Stimulated activated CD8-positive, alpha-beta memory T cell treated with anti-CD3 and anti-CD28 coated beads, Interleukin-2, amount 100 ng/mL, for 1 hour (primary cell): ENCODE measurements at places on chromosomes 4 and X.
A peak's percentile ranks its signal among the peaks of the same experiment; 100 is the strongest.

GRCh38 chr4:160403081-160403480 lies 1300.2 kb downstream of the RAPGEF2 start:
- no peak for DNase-seq

DNA sequence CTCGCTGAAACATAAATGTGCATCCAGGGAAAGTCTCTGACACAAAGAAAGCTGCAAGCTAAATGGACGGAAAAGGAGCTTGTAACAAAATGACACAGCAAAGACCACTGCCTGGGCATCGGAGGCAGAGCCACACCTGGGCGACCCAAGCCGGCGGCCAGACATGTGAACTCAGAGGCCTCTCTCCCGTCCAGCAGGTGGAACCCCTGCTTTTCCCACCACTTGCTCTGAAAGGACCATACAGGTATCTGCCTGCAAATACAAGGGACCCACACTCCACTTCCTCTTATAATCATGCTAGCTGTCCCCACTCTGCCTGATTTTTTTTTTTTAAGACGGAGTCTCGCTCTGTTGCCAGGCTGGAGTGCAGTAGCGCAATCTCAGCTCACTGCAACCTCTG lies 12.0 kb downstream of the CPLX1 start:
- DNase-seq = no peak

GRCh38 chr4:110106931-110107296 lies 91.5 kb downstream of the ELOVL6 start:
- DNase-seq = no peak

GRCh38 chr4:153785910-153786721 lies 2.8 kb downstream of the SFRP2 start:
- no peak for DNase-seq

- no peak for DNase-seq
These were observed 345.5 kb downstream of the GRXCR1 start for GRCh38 chr4:43238008-43238407.

GRCh38 chrX:44344194-44344593 lies 722 bp upstream of the EFHC2 start:
- DNase-seq = peak; percentile 28

- DNase-seq = no peak
These were observed 60.4 kb downstream of the STX18 start for GRCh38 chr4:4481399-4481994.

DNA sequence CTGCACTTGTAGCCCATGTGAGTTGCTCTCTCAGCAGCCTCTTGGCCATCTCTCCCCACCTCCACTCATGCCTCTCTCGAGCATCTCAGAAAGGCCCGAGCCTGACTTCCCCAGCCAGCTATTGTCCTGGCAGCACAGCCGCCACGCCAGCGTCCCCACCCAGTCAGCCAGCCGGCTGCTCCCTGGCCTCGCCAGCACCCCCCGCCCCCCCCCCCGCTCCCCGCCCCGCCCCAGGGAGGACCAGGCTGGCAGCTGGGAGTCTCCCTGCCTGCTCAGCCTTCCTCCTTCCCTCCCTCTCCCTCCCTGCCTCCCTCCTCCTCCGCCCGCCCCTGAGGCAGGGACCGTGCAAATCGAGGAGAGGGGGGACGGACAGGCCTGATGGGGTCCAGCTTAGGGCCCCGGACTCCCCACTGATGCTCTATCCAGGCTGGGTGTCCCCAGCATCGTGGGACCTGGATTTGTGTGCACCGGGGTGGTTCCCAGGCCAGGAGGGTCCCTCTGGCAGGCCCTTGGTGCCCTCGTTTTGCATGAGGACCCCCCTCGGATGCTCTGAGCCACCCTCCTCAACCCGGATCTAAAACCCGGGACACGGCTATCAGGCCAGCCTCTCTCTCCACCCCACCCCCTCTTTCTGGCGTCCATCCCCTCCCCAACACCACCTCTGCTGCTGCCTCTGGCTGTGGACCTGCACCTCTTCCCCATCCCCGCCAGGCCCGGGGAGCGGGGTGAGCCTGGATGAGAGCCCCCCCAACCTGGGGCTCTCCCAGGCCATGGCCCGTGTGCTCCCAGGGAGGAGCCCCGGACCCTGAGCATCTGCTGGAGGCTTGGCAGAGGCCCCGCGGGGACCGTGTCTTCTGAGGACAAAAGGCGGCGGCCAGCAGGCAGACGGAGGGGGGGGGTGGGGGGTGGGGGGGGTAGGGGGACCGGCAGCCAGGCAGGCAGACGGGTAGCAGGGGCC lies at the start of gene GPR173:
GPR173 (plus strand) TSS at position 621 of the 958 bp plus-strand sequence. CDS start 27,833 bp downstream, outside the sequence.
- no peak for DNase-seq
